ENCODE measurements at places on chromosomes 13 and 19.

DNA sequence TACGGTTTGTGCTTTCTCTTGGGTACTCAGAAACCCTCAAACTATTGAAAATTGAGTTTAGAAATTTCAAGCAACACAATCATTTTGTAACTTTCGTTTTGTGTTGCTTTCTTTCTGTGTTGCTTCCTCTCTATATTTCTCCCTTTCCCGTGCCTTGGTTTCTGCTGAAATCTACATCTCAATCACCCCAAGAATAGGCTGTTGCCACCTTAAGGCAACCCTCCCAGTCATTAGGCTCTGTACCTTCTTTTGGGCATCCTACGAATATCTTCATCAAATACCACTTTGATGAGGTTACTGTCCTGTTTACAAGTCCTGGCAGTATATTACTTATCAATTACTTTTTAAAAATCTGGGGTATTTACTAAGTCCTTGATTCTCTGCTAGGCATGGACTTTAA lies 621.6 kb downstream of the GPC6 start:
- DNase-seq: no peak

DNA sequence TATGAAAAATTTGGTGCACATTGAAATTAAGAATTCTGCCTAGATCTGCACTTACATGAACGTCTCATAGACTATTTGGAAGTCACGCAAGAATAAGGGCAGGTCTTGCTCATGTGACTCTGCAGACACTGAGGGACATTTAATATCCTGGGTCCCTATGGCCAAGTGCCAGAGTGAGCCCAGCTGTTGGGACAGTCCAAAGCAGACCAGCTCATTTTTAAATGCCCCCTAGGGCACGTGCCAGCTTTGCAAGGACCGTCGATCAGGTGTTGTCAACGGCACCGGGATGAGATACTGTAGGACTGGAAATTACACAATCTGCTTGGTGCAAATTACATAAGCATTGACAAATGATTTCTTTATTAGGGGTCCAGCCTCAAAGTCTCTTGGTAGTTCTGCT lies 293.6 kb downstream of the TEX29 start:
- no peak for DNase-seq

GRCh38 chr13:34421347-34421719 lies 520.7 kb upstream of the NBEA start:
- no peak for DNase-seq

- DNase-seq: no peak
These were observed 1.9 kb downstream of the MKNK2 start for GRCh38 chr19:2048959-2049740.

DNA sequence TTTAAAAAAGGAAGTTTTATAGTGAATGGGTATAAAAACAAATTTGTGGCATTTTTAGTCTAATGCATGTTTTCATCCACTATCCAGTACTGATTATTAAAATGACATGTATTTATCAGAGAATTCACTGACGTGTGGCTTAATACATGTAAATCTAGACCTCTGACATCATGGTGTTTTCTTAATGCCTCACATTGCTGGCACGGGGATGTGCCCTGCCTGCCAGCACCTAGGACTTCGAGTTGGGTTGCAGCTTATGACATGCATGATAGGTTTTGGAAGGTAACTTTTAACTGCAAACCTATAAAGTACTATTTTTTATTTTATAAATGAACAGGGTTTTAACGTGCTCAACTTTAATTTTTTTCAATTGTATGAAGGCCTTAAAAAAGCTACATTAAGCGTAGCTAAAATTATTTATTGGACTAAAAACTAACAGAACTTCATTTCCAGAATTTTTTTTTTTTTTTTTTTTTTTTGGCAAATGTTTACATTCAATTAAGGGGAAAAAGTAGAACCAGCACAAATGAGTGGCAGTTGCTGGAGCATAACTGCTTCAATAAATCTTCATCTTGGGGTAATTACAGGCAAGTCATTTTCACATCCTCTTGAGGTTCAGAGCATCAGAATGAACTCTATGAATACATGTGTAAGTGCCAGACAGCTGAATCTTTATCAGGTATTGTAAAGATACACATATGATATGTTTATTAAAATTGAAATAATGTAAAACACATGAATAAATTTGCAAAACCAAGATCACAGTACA lies 16.3 kb downstream of the METTL21C start:
- DNase-seq: no peak

- no peak for DNase-seq
These were observed 74.9 kb upstream of the KL start for GRCh38 chr13:32941368-32941767.

- no peak for DNase-seq
These were observed 290.2 kb downstream of the ZNF536 start for GRCh38 chr19:30662211-30662861.

DNA sequence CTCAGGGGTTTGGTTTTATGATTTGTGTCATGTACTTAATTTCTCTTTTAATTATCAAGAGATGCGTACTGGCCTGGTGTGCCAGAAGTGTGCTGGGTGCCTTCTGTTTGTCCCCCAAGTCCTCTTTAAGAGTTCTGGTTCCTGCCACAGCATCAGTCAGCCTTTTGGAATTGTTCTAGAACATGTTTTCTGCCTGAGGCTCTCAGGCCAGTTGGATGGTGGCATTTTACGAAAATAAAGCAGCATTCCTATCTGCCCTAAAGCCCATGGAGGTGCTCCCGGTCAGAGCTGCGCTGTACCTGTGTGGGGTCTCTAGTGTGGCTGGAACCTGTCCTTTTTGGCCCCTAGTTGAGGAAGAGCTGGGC lies 54.1 kb downstream of the TSSK6 start:
- no peak for DNase-seq

All from EL (cell line).